ENCODE measurements at places on chromosomes 6 and 20.

DNA sequence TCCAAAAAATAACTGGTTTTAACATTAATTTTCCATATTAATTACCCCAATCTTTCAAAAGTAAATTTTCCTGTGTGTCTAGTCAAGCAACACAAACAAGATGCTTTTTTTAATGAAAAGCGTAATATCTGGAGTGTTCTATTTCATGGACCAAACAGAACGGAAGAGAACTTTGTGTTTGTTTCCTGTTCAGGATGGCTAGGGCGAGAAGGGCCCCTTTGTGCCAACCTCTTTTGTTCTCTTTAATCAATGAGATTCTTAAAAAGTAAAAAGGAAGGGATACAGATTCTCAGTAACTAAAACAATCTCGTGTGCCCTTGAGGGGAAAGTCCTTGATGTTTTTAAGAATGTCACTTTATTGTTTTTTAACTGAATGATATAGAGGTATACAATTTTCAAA, 55.7 kb downstream of the GNAS start:
- DNase-seq, result no peak

DNA sequence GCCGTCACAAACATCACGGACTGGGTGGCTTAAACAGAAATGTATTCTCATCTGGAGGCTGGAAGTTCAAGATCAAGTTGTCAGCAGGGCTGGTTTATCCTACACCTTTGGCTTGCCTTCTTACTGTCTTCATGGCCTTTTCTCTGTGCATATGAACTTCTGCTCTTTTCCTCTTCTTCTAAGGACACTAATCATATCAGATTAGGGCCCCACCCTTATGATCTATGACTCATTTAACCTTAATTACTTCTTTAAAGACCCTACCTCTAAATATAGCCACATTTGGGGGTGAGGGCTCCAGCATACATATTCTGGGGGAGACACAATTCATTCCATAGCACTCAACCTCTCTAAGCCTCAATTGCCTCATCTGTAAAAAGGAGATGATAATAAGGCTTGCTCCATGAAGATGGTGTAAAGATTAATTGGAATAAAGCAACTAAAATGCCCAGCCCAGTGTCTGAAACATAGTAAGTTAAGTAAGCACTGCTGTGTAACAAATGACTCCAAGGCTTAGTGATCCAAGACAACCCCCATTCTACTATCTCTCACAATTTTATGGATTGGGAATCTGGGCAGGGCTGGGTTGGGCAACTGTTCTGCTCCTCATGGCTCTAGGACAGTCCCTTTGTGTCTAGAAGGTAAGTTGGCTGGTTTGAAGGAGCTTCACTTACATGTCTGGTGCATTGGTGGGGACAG, 119.8 kb downstream of the BANF2 start:
- no peak for DNase-seq

GRCh38 chr20:19867940-19868371, 109.9 kb downstream of the RIN2 start:
- no peak for DNase-seq

DNA sequence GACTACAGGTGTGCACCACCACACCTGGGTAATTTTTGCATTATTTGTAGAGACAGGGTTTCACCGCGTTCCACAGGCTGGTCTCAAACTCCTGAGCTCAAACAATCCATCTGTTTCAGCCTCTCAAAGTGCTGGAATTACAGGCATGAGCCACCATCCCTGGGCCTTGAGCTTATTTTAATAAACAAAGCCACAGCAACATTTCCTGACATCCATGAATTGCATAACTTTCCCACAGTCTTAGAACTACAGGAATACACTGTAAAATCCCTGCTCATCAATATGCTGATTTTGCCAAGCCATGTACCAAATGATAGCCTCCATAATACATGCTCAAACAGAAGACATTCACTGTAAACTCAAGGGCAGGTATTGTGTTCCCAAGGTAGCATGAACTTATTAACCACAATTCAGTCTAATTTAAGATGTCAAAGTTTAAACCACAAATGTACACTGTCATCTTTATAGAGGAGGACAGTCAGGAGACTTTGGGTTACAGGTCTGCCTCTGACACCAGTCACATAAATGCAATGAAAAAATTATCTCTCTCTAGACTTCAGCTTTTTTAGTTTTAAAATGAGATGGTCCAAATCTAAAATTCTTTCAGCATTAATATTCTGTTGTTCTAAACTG, 40.0 kb downstream of the NUDT3 start:
- DNase-seq, result no peak

GRCh38 chr6:106027758-106028157, 58.4 kb upstream of the PRDM1 start:
- no peak for DNase-seq

All from activated CD4-positive, alpha-beta T cell treated with anti-CD3 and anti-CD28 coated beads for 36 hours (primary cell).